ENCODE measurements at places on chromosomes 3 and 15.

DNA sequence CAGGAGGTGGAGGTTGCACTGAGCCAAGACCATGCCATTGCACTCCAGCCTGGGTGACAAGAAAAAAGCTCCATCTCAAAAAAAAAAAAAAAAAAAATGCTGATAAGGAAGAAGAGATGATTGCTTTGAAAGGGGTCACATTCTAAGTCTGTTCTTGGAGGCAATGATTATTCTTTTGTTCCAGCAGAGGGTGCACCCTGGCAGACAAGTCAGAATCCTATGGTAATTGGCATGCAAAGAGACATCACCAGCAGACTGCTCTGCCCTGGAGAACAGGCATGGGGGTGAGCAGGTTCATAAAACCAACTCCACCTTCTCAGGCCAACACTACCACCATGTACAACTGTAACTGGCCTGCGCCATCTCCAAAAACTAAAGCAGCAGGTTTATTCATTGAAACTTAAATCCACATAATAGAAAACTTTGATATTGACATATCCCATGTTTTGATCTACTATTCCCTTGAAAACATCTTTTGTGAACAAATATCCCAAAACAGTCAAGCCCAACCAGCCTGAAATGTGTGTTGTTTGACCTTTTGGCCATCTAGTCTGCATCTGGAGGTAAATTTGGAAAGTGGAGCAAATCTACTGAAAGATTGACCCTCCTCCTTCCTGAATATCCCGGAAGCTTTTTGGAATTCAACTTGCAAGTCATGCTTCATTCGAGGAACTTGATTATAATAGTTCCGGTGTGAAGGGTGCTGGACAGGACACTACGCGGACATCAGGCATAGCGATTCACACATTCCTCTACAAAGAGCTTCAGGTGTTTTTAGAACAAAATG is 100.3 kb downstream of the MECOM start:
- DNase-seq = no peak

DNA sequence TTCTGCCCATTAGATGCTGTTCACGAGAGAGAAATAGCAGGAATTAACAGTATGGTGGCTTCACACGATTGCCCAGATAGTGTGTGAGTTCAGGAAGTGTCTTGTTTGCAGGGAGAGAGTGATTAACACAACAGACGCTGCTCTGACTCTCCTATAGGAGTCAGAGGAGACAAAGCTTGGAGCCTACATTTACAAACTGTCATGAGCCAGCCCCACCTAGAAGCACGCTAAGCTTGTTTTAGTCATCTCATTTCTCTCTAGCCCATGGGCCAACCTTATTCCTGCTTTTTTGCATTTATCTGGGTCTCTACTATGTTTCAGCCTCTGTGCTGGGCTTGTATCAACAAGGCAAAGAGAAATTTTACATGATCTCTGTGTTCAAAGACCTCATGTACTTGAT is 128.3 kb upstream of the BFSP2 start:
- DNase-seq = no peak

DNA sequence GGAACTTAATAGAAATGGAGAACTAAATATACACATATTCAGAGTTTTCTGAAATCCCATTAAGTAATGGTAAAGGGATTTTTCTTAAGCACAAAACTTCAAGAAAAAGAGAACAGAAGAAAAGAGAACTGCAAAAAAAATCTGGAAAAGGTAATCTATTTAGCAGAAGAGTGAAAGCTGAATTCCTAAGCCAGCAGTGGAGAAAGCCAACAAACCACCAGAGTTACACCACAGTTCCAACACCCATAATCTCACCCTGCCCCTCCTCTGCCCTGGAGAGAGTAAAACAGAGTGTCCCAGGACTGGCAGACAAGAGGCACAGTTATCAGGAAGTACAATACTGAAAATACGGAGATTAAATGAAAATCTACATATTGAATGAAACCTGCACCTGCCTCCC is 29.4 kb downstream of the TP53BP1 start:
- DNase-seq = no peak

DNA sequence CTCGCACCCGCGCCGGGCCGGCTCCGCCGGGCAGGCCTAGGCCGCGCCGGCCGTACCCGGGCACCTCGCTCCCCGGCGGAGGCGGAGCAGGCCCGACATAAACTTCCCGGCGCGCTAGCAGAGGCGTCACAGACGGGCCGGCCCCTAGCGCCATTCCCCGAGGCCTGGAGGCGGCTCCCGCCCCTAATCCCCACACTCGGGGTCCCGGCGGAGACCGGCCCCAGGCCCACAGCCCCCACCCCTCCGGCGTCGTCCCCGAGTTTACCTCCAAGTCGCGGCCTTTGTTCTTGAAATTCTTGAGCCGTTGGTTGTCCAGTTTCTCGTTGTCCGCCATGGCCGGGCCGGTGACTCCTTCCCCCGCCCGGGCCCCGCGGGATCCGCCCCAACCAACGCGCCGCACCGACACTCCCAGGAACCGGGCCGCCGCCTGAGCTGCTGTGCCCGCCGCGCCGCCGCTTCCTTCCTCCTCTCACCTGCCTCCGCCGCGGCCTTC is 376 bp downstream of the KPNA4 start:
- DNase-seq = peak; percentile 30

GRCh38 chr3:142633073-142633472 is 36.9 kb downstream of the PLS1 start:
- no peak for DNase-seq

DNA sequence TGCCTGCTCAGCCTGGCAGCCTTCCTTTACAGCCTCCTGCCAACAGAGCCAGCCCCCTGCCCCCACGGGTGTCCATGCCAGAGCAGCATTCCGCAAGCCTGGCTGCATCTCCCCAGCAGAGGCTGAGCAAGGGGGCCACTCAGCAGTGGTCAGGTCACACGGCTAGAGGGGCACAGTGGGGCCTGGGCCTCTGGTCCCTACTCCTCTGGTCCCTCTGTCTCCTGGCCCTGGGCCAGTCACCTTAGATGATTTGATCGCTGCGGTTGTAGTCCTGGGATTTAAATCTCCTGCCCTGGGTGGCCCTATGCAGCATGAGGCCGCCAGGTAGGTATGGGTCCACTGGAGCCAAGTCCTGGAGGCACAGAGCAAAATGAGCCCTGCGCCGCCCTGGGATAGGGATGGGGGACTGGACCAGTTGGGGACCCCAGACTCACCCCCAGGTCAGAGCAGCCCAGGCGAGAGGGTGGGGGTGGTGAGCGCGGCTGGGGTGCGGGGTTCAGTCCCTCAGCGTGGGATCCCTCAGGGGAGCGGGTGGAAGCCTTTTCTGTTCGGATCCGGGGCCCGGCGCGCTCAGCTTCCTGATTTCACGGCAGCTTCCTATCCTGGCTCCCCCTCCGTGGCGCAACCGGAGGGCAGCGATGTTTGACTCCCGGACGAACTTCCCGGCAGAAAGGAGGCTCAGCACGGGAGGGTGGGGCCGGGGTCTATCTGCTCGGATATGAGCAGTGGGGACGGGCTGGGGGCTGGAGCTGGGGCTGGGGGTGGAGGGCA is at the start of gene ZBTB47:
Gene ZBTB47, plus strand, starts transcription at position 138 of the 771 bp plus-strand sequence. CDS start 4,659 bp downstream, outside the sequence.
- no peak for DNase-seq

DNA sequence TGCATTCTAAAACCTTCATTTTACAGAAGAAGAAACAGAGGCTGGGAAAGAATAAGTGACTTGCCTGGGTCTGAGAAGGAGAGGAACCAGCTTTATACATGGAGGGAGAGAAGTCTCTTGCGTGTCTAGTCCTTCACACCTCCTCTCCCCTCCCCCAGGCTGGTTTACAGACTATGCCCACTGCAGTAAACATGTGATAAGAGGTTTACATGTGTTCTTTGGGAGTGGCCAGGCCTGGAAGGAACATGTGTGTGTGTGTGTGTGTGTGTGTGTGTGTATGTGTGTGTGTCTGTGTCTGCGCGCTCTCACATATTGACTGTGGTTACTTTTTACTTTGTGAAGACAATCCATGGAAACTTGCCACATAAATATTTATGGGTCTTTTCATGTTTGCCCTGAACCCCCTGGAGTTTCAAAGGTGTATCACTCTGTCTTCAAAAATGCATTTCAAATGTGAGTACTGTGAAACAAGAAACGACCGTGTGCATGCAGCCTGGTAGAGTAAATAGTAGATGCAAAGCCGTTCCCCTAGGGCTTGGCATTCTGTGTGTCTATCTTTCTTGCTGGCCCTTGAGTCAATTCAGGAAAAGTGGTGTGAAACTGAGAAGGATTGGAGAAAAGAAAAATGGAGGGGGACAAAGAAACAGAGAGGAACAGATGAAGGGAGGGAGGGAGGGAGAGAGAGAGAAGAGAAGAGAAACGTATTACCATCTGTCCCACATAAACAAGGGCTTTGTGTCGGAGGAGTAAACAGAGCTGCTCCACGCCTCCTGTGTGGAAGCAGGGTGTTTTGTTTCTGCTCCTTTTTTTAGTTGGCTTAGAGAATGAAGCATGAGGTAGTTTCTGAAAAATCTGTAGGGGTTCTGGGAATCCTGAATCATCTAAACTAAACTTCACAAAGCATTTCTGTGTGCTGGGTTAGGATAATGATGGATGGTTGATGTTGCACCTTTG is 51.7 kb downstream of the CLDN11 start:
- DNase-seq = no peak

DNA sequence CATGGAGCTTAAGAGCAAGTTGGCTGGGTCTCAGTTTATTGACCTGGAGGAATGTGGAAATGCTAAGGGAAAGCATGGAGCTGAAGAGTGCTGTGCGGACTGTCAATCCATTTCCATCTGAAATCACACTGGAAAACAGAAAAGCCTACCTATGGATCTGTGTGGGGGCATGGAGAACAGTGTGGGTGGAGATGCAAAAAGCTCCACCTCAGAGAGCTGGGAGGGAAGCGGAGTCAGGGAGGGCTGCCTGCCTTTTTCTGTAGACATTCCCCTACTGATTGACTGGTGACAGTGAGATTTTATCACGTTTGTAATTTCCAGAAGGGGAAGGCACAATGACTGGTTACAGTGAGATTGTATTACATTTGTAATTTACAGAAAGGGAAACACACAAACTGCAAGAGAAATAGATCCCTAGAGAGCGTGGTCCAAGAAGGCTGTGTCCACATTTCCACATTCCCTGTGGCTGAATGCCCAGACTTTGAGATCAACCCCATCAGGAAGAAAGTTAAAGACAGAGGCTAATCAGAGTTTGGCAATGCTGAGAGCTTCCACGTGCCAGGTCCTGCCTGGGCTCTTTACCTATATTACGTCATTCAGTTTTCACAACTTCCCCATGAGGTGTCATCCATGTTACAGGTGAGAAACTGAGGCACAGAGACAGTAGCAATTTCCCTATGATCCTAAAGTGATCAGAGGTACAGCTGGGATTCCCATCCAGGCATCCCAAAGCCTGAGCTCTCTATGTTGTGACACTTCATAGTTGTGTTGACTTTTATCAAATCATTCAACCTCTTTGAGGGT is 67.7 kb upstream of the NSMCE3 start:
- no peak for DNase-seq

DNA sequence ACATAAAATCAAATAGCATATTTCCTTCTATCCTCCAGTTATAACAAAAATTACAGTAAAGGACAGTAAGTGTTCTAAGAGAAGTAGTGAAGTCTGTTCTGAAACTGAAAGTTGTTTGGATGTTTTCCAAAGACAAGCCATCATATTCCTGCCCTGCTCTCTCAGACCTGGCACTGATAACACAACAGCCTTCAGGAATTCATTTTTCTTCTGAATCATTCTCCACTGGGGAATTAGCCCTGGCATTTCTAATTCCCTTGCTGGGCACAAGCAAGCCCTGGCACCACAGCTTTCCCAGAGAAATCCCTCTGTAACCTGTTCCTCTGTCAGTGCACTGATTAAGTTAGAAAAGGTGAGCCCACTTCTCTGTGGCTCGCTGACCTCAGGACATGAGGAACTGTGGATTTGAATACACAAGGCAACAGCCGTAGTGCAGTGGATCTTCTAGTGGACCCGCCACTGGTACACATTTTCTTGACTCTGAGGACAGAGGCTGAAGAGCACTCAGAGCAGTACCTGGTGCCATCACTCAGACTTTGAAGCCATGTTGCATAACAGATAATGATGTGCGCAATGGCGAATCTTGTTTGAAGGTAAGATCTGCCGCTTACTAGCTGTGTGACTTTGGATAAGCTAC is 61.6 kb downstream of the WWTR1 start:
- DNase-seq = no peak

DNA sequence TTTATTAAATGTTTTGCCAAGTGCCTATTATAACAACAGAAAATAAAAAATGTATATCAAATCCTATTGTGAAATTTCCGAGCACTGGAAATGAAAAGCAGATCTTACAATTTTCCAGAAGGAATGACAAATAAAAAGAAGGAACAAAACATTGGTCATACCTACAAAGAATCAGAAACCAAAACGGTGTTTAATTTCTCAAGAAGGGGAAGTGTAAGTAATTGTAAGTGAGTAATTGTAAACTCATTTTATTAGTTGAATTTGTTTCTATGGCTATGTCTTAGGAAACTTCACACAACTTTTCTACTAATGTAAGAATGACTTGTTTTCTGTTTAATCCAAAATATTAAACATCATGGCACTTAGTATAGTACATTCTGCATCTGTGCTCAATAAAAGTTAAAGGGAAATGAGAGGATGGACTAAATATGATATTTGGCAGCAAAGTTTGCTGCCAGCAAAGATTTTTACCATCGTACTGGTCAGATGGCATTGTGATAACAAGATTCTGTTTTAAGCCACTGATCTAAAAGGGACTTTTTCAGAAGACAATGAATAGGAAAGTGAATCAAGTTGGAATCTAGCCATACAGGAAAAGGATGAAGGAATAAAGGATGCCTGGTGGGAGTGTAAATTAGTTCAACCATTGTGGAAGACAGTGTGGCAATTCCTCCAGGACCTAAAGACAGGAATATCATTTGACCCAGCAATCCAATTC is 232.4 kb downstream of the NFKBIZ start:
- DNase-seq = no peak

DNA sequence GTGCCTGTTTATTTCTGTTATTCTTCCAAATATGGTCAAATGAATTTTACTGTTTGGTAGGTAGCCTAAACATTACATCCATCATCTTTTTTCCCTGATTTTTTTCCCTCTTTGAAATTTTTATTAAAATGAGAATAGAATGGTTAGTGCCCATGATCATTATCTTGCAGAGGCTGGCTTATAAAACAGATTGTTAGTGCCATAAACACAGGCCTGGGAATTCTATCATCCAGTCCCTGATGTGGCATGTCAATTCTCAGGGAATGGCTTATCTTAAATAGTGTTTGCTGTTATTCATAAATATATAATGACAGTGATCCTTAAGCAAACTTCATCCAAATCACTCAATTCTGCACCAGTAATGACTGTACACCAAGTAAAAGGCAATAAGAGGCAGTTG is 207.3 kb downstream of the TUSC7 start:
- no peak for DNase-seq

GRCh38 chr15:61116825-61117224 is 112.3 kb downstream of the RORA start:
- no peak for DNase-seq

- no peak for DNase-seq
These were observed 855.4 kb upstream of the ARPP21 start for GRCh38 chr3:34783876-34784275.

GRCh38 chr3:49007771-49008528 is 759 bp downstream of the WDR6 start:
- peak; percentile 81 for DNase-seq

DNA sequence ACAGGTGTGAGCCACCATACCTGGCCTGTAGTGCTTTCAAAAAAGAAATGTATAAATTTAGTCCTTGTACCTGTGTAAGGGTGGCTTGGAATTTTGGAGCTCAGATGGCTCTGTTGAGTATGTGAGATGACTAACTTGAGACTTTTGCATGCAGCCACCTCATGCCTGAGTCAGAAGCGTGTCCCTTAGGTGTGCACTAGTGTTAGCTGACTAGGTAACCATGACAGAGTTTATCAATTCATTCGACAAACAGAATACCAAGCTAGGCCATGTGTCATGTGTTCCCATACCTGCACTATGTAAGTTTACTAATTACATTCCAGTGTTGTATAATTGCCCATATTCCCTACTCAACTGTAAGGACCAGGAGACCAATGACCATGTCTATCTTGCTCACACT is 4.0 kb upstream of the ZNF639 start:
- no peak for DNase-seq
